ENCODE measurements at places on chromosomes 1 and 21.

GRCh38 chr21:15534450-15534886 lies 195.3 kb upstream of the USP25 start:
- DNase-seq, result no peak

GRCh38 chr1:11617314-11617713 lies 36.9 kb downstream of the FBXO2 start:
- no peak for DNase-seq

GRCh38 chr1:189880135-189880534 lies 597.5 kb downstream of the BRINP3 start:
- DNase-seq, result no peak

DNA sequence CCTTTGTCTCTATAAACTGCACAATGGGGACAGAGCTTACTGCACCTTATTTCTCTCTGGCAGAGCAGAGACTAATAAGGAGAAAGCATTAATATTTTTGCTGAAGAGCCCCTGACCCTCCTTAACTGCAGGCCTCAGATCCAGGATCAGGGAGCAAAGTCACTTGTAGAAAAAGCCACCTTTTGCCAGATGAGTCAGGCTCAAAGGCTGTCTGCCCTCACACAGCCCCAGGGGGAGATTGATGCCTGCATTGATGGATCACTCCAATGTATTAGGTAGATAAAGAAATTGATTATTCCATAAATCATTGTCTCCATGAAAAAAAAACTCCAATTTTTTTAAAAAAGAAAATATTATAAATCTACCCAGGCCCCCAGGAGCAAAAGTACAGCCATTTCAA lies 15.8 kb downstream of the GRIK3 start:
- no peak for DNase-seq

GRCh38 chr1:39973503-39974135 lies 18.7 kb downstream of the MFSD2A start:
- DNase-seq, result no peak

- DNase-seq, result no peak
These were observed 64.6 kb upstream of the AK4 start for GRCh38 chr1:65083263-65083896.

GRCh38 chr1:51736702-51737101 lies 119.8 kb downstream of the OSBPL9 start:
- no peak for DNase-seq

- no peak for DNase-seq
These were observed 39.0 kb upstream of the SYNC start for GRCh38 chr1:32741413-32742198.

GRCh38 chr1:208169081-208169879 lies 74.9 kb downstream of the PLXNA2 start:
- DNase-seq, result no peak

DNA sequence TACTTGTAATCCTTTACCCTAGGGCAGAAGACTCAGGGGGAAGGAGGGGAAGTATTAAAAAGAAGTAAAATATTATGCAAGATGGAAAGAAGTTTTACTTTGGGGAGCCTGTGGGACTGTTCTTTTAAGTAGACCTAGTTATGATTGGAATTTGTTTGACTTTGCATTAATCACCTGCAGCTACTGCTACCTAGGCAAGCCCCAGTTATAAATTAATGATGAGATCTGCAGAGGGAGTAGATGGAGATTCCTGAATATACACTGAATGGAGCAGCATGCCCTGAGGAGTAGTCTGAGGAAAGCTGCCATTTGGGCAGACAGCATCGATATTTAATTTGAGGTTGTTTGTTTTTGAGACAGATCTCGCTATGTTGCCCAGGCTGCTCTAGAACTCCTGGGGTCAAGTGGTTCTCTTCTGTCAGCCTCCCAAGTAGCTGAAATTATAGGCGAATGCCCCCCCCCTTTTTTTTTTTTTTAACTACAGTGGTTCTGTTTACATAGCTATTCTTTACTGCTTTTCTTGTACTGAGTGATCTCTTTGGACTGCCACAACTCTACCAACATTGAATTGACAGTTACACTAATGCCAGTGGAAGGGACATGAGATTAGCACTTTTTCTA lies 81.4 kb upstream of the SERTAD4 start:
- DNase-seq, result no peak

DNA sequence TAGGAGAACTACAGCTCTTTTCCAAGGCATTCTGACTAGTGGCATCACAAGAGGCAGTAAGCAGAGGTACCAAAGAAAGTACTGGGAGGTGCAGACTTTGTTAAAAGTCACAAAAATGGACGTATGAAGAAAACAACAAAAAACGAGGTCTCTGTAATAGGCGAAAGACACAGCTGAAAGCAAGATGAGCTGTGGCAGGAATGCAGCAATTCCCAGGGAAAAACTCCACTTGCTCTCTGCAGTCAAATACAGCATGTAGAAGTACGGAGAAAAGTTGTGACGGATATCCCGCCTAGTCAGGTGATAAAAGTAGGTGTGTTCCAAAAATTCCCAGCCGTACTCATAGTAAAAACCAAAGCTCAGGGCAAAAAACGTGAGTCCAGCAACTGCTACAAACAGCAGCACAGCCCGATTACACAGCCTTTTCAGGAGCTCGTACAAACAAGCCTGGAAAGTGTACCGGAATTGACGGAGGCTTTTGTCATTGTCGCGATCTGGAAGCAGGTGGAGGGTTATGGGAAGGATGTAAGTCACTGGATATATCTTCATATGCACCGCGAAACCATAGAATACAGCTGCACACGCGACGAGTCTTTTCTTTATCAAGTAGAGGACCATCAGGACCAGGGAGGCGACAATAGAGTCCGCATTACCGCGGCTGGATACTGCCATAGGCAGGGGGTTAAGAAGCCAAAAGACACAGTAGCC lies 979 bp downstream of the PIGM start:
- DNase-seq, result no peak

DNA sequence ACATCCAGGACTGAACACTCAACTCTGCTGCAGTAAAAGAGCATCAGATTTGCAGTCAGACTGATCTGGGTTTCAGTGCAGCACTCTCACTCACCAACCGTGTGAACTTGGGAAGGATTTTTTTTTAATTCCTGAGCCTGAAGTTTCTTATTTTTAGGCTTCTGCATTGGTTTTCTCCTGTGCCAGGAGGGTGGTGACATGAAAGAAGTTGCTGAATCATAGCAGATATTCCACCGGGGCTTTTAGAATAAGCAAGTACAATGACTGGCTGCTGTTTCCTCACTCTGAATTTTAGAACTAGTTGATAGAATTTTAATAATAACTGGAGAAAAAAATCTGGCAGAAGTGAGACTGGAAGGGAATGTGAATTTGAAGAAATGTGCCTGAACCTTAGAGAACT lies 11.6 kb downstream of the ADAM30 start:
- DNase-seq, result no peak

GRCh38 chr1:63316598-63316983 lies 5.8 kb upstream of the FOXD3 start:
- DNase-seq, result no peak

- no peak for DNase-seq
These were observed 23.8 kb downstream of the KCNA2 start for GRCh38 chr1:110582378-110582777.

GRCh38 chr21:41092312-41092711 lies 75.6 kb upstream of the BACE2 start:
- DNase-seq, result no peak

- no peak for DNase-seq
These were observed 4.8 kb downstream of the MX2 start for GRCh38 chr21:41366522-41367151.

DNA sequence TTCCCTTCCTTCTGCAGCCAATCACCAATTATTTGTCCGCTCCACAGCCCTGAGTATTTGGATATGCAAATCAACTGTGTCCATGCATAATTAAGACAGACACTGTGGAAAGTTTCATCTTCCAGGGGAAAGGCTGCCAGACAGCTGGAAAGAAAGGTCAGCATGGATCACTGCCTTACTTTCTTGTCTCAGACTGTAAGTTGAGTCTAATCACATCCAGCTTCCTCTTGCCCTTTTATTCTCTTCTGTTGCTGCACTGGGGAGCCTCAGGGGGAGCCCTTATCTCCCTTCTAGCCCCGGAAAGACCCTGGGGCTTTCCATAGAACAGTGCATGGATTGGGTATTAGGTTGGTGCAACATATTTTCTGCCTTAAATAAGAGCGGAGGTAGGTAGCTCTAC lies 182.9 kb downstream of the OMA1 start:
- DNase-seq, result no peak

- no peak for DNase-seq
These were observed 100.0 kb upstream of the SERTAD4 start for GRCh38 chr1:210132582-210132981.

DNA sequence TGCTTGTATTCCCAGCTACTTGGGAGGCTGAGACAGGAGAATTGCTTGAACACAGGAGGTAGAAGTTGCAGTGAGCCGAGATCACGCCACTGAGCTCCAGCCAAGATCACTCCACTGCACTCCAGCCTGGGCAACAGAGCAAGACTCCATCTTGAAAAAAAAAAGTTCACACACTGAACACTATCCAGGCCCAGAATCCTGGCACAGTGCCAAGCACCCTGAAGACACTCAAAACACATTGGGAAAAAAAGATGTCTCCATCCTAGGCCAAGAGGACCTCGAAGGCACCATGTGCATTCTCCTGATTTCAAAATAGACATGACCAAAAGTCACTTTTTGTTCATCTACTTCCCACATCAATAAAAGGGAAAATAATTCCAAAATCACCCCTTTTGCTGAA lies 38.7 kb downstream of the SLC9A1 start:
- DNase-seq, result no peak

All from NCI-H2081 treated with DMSO at 0.1 percent for 48 hours (cell line).